ENCODE measurements at places on chromosomes 2 and 18.

GRCh38 chr2:179272406-179273192, 8.0 kb upstream of the SESTD1 start:
- no peak for DNase-seq
- no peak overlapping the region for H3K4me3 ChIP-seq
- H3K27me3 ChIP-seq: no peaks in the 10 kb centered on the region

DNA sequence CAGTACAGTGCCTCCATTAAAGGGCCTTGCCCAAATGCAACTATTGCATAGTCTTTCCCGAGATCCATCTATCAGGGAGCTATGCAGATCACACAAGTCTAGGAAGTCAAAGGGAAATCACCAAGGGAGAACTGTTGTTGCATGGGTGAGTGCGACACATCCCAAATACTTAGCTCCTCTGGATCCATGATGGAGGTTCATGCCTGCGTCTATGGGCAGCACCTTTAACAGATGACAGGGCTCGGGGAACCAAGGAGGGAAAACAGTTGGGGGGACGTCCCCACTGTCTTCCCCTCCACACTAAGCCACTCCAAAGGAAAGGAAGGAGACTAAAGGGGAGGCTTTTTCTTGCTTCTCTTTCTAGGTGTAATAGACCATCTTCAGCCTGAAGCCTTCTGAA, 552.8 kb upstream of the PKDCC start:
- H3K27ac ChIP-seq: no peak overlapping the region
- H3K4me3 ChIP-seq: no peak overlapping the region
- no peak for DNase-seq

GRCh38 chr2:172285010-172285621, 142.3 kb upstream of the ITGA6 start:
- H3K4me3 ChIP-seq: no peak overlapping the region
- peaks cover 6% of the 10 kb centered on the region for H3K4me1 ChIP-seq
- no peaks in the 10 kb centered on the region for H3K27me3 ChIP-seq
- no peak overlapping the region for H3K27ac ChIP-seq
- DNase-seq: no peak

- H3K36me3 ChIP-seq: no peaks in the 10 kb centered on the region
- no peak for DNase-seq
- no peak overlapping the region for H3K4me3 ChIP-seq
- H3K4me1 ChIP-seq: no peaks in the 10 kb centered on the region
Measured at GRCh38 chr18:54360406-54360805, 2.7 kb downstream of the C18orf54 start.

DNA sequence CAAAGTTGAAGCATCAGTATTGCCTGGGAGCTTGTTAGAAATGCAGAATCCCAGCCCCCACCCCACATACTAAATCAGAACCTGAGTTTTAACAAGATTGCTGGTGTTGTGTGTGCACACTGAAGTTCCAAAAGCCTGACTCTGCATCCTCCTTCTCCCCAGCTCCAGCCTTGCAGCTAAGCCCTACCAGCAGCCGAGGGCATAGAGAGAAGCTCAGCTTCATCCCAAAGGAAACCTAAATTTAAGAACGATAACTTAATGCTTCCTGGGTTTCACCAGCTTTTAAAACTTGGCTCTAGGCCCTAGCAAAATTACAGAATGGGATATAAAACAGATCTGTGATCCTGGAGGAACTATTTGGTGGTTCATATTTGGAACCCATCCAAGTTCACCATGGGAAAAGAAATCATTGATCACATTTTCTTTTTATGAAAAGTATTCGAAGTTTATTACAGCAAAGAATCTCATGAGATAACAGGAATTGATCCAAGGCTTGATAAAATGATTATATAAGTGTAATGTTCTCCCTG, 11.1 kb downstream of the SMYD1 start:
- no peak overlapping the region for H3K4me3 ChIP-seq
- no peak for DNase-seq
- no peaks in the 10 kb centered on the region for H3K27me3 ChIP-seq
- no peaks in the 10 kb centered on the region for H3K36me3 ChIP-seq
- no peaks in the 10 kb centered on the region for H3K4me1 ChIP-seq
- no peak overlapping the region for H3K27ac ChIP-seq

- H3K4me1 ChIP-seq: peaks cover 11% of the 10 kb centered on the region
- H3K27me3 ChIP-seq: no peaks in the 10 kb centered on the region
- no peak for DNase-seq
- no peak overlapping the region for H3K27ac ChIP-seq
Measured at GRCh38 chr2:9417725-9418124, 5.6 kb downstream of the ITGB1BP1 start.

DNA sequence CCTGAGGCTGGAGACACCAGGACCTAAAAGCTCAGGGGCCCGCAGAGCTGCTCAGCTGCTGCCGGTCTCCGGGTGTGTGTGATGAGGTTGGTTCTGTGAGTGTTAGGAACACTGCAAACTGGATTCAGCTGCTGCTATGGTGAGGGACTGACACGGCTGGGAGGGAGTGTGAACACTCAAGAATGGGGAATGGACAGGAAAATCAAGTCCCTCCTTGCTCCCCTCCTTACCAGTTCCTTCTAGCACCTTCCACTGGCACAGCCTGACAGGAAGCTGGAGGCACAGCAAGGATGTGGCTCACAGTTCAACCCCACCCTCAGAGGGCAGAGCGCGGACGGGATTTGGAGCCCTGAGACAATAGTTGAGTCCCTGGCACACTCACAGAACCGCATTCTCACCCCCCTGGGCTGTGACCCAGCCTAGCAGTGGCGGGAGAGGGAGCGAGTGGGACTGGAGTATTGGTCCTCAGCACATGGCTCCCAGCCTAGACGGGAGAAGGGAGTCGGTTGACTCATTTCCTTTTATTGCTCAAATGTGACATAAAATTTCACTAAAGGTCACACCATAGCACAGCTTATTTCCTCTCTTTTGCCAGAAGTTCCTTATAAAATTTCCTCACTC, 42.5 kb downstream of the LRRC30 start:
- no peaks in the 10 kb centered on the region for H3K27me3 ChIP-seq
- H3K4me3 ChIP-seq: no peak overlapping the region
- no peak overlapping the region for H3K27ac ChIP-seq
- DNase-seq: no peak
- H3K36me3 ChIP-seq: no peaks in the 10 kb centered on the region
- no peaks in the 10 kb centered on the region for H3K4me1 ChIP-seq

- H3K27me3 ChIP-seq: no peaks in the 10 kb centered on the region
- H3K27ac ChIP-seq: no peak overlapping the region
- H3K36me3 ChIP-seq: no peaks in the 10 kb centered on the region
- no peak overlapping the region for H3K4me3 ChIP-seq
- DNase-seq: no peak
Measured at GRCh38 chr2:55461679-55462078, 42.0 kb upstream of the CCDC88A start.

DNA sequence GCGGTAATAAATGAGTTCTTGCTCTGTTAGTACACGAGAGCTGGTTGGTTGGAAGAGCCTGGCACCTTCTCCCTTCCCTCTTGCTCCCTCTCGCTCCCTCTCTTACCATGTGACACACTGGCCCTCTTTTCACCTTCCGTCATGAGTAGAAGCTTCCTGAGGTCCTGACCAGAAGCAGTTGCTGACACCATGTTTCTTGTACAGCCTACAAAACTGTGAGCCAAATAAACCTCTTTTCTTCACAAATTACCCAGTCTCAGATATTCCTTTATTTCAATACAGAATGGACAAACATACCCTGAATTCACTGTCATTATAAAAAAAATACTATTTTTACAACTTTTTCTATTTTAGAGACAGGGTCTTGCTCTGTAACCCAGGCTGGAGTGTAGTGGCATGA, 40.7 kb downstream of the EMILIN2 start:
- no peaks in the 10 kb centered on the region for H3K36me3 ChIP-seq
- H3K4me1 ChIP-seq: peaks cover 40% of the 10 kb centered on the region
- no peak for DNase-seq
- H3K4me3 ChIP-seq: no peak overlapping the region

DNA sequence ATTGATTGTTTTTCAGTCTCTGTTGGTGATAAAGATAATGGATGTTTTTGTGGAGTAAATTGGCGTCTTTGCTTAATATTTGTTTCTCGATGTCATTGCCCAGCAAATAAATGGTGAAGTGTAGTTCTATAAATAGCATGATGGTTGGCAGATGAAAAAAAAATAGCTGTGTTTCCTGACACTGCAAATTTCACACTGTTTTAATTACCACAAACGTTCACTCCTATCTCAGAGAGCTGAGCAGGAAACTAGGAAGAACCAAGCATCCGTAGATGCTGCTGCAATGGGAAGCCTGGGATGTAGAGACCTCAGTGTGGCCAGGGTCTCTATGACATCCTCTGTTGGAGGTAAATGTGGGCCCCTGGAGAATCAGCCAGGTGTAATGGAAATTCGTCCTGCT, 183.2 kb downstream of the CYRIA start:
- no peaks in the 10 kb centered on the region for H3K4me1 ChIP-seq
- H3K4me3 ChIP-seq: no peak overlapping the region
- H3K27me3 ChIP-seq: no peaks in the 10 kb centered on the region
- no peak overlapping the region for H3K27ac ChIP-seq
- DNase-seq: no peak

- peaks cover 13% of the 10 kb centered on the region for H3K4me1 ChIP-seq
- no peaks in the 10 kb centered on the region for H3K27me3 ChIP-seq
- H3K4me3 ChIP-seq: peak overlapping the region; percentile 91
- H3K36me3 ChIP-seq: peaks cover 7% of the 10 kb centered on the region
- peak; percentile 8 for DNase-seq
Measured at GRCh38 chr2:53786352-53786704, 425 bp downstream of the ASB3 start.

- no peaks in the 10 kb centered on the region for H3K4me1 ChIP-seq
- no peak for DNase-seq
- H3K36me3 ChIP-seq: no peaks in the 10 kb centered on the region
- no peaks in the 10 kb centered on the region for H3K27me3 ChIP-seq
- no peak overlapping the region for H3K27ac ChIP-seq
- H3K4me3 ChIP-seq: no peak overlapping the region
Measured at GRCh38 chr18:51603551-51603950, 406.1 kb upstream of the MEX3C start.

- DNase-seq: no peak
- no peaks in the 10 kb centered on the region for H3K36me3 ChIP-seq
Measured at GRCh38 chr2:79513711-79514110, 860 bp downstream of the CTNNA2 start.

GRCh38 chr2:60679036-60679780, 76.9 kb upstream of the PAPOLG start:
- no peak overlapping the region for H3K4me3 ChIP-seq
- H3K4me1 ChIP-seq: no peaks in the 10 kb centered on the region
- no peaks in the 10 kb centered on the region for H3K36me3 ChIP-seq
- H3K27me3 ChIP-seq: no peaks in the 10 kb centered on the region

GRCh38 chr2:60852282-60852860, 29.0 kb upstream of the REL start:
- H3K4me1 ChIP-seq: no peaks in the 10 kb centered on the region
- DNase-seq: no peak
- no peak overlapping the region for H3K27ac ChIP-seq
- no peaks in the 10 kb centered on the region for H3K27me3 ChIP-seq
- H3K4me3 ChIP-seq: no peak overlapping the region

GRCh38 chr2:239694487-239694886, 293.7 kb upstream of the HDAC4 start:
- no peak for DNase-seq
- no peak overlapping the region for H3K27ac ChIP-seq
- H3K4me3 ChIP-seq: no peak overlapping the region
- no peaks in the 10 kb centered on the region for H3K27me3 ChIP-seq
- H3K36me3 ChIP-seq: no peaks in the 10 kb centered on the region
- H3K4me1 ChIP-seq: no peaks in the 10 kb centered on the region

- H3K4me3 ChIP-seq: no peak overlapping the region
- H3K27ac ChIP-seq: no peak overlapping the region
- no peaks in the 10 kb centered on the region for H3K4me1 ChIP-seq
- H3K36me3 ChIP-seq: no peaks in the 10 kb centered on the region
- DNase-seq: no peak
Measured at GRCh38 chr2:141522702-141523101, 608.1 kb downstream of the LRP1B start.

DNA sequence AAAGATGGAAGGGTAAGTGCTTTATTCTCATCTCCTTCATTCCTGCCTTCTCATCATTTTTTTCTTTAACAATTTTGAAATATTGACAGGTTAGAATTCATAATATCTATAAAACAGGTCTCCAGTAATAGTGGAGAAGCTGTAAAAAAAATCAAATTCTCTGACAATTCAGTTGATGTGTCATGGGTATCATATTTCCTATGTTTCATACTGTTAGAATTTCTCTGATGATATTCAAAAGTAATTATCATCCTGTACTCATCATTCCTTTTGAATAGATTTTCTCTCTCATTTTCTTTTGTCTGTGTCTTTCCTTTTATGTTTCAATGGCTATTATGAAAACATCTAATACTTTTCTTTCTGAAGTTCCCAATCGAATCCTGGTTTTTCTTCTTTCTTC, 97.7 kb downstream of the CPS1 start:
- no peak overlapping the region for H3K27ac ChIP-seq
- no peak overlapping the region for H3K4me3 ChIP-seq
- no peaks in the 10 kb centered on the region for H3K36me3 ChIP-seq
- no peak for DNase-seq
- no peaks in the 10 kb centered on the region for H3K4me1 ChIP-seq

- no peak overlapping the region for H3K4me3 ChIP-seq
- no peaks in the 10 kb centered on the region for H3K4me1 ChIP-seq
- no peak for DNase-seq
- no peaks in the 10 kb centered on the region for H3K27me3 ChIP-seq
Measured at GRCh38 chr2:148896136-148896535, 21.1 kb downstream of the KIF5C start.

- no peaks in the 10 kb centered on the region for H3K27me3 ChIP-seq
- no peaks in the 10 kb centered on the region for H3K36me3 ChIP-seq
- H3K4me1 ChIP-seq: peaks cover 22% of the 10 kb centered on the region
- peak overlapping the region; percentile 73 for H3K27ac ChIP-seq
- no peak for DNase-seq
Measured at GRCh38 chr2:160474319-160474645, 19.3 kb downstream of the RBMS1 start.

- no peak overlapping the region for H3K4me3 ChIP-seq
- H3K36me3 ChIP-seq: no peaks in the 10 kb centered on the region
- no peaks in the 10 kb centered on the region for H3K27me3 ChIP-seq
- no peak overlapping the region for H3K27ac ChIP-seq
- H3K4me1 ChIP-seq: no peaks in the 10 kb centered on the region
Measured at GRCh38 chr2:74975016-74975415, 16.6 kb downstream of the POLE4 start.

DNA sequence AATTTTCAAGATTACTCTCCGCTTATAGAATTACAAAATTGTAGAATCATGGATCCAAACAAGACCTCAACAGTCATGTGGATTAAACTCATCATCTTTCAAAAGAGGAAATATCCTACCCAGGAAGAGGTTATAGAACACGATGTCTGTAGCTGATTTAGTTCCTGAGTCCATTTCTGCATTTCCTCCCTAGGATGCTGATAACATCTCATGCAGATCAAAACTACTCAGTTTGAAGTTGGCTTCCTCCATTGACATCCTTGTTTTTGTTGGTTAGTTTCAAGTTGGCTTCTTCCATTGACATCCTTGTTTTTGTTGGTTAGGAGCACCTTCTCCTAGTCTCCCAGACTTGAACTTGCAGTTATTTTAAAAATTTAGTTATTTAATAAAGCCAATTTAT, 147.5 kb downstream of the PARD3B start:
- no peak for DNase-seq
- H3K36me3 ChIP-seq: no peaks in the 10 kb centered on the region
- no peaks in the 10 kb centered on the region for H3K27me3 ChIP-seq
- H3K4me1 ChIP-seq: no peaks in the 10 kb centered on the region
- no peak overlapping the region for H3K27ac ChIP-seq

All from effector memory CD4-positive, alpha-beta T cell (primary cell).